MM.1S (cell line): ENCODE measurements at places on chromosomes 4 and X.

GRCh38 chr4:165461159-165461821, 82.5 kb downstream of the CPE start:
- DNase-seq, result no peak

DNA sequence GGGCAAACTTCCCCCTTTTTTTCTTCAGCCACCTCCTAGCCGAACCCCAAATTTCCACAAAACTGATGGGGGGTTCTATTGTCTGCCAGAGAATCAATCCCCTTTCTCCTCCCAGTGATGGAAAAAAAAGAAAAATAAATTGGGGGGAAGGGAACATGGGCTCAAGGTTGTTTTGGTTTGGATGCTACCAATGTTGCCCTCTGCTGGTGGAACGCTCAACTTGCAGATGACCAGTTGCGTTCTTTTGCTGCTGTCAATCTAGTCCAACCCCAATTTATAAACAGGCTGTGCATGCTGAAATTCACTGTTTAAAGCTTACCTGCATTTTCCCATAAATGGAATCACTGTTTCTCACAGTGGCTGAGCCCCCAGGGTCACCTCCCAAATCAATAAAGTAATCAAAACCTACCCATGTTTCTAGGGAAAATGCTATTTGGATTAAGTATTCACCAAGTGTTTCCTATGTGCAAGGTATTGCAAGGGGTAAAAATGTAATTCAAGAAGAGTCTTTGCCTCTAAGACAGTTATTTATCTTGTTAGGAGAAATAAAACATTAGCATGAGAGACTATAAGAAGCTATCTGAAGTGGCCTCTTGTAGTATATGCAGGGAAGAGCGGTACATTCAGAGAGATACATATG, 116.7 kb upstream of the TMEM164 start:
- DNase-seq, result peak; percentile 53

- no peak for DNase-seq
Observed at GRCh38 chr4:165744370-165744769, 128.7 kb upstream of the TLL1 start.

DNA sequence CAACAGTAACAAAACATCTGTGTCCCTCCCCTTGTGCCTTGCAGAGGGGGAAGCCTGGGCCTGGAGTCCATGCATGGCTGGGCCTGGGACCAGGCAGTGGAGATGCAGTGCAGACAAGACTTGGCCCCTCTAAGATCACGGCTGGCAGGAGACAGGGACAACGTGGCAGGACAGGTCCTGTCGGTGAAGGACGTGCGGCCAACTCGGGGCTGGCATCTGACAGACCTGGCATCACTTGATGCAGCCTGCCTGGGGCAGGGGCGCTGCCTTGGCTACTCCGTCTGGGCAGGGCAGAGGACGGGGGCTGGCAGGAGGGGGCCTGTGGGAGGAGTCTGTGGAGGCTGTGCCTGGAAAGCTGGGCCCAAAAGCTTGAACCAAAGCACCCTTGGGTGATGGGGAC, 112.1 kb downstream of the CPZ start:
- DNase-seq, result no peak

DNA sequence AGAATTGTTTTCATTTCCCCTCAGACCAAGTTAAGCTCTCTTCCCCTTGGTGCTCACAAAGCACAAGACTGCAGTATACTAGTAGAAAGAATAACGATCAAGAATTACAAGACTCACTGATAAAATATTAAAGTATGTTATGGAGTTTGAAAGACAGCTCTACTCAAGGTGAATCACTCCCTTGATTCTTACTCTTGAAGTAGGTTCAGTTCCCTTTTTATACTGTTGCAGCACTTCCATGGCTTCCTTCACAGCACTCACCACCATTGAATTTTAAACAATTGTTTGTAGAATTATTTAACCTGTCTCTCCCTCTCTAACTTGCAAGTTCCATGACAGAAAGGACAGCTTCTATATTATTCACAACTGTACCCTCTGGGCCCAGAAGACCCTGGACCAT, 42.2 kb downstream of the CASK start:
- no peak for DNase-seq

- DNase-seq, result no peak
Observed at GRCh38 chr4:76738086-76738931, 159.6 kb downstream of the SOWAHB start.

DNA sequence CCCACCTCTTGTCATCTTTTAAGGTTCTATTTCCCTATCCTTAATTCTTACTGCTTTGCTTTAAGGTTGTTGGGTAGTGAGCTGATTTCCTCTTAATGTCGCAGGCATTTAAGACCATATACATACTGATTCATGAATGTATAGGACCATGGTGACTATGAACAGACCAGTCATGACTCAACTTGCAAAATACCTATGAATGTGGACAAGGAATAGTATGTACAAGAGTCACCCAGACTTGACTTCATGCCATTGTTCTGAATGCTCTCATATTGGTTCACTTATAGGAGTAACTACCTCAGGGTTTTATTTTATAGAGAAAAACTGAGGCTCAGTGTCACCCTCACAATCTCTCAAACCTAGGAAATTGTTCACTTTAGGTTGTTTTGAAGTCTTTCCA, 44.3 kb downstream of the CCNG2 start:
- no peak for DNase-seq

GRCh38 chr4:82811838-82812341, 13.3 kb upstream of the SCD5 start:
- no peak for DNase-seq

DNA sequence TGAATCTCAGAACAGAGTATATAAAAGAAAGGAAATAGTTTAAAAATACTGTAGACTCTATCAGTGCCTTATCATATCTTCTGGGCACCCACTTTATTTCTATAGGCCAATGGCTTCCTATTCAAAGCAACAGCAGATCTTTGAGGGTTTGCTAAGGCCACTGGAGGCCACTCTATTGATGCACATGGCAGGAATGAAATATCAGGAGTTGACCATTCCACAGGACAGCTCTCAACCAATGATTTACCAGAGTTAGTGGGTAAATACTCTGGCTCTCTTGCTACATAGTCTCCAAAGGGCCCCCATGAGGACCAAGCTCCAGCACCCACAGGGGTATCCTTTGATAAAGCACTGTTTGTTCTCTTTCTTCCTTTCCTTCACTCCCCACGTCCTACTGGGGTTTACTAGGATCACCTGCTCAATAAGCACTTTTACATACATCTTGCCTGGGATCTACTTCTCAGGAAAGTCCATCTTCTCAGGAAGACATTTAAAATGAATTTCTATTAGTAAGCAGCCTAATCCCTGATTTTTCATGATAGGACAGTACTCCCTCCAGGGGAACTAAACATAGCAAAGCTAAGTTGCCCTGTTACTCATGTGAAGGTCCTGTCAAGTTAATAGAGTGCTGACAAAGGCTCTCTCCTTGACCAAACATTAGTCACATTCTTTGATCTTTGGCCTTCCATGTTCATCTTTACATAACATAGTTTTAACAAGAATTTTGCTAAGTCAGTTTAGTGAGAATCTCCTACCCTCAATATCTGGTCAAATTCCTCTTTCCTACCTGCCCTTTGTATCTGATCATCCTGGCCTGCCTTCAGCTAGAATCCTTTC, 459.7 kb downstream of the GRXCR1 start:
- DNase-seq, result no peak

DNA sequence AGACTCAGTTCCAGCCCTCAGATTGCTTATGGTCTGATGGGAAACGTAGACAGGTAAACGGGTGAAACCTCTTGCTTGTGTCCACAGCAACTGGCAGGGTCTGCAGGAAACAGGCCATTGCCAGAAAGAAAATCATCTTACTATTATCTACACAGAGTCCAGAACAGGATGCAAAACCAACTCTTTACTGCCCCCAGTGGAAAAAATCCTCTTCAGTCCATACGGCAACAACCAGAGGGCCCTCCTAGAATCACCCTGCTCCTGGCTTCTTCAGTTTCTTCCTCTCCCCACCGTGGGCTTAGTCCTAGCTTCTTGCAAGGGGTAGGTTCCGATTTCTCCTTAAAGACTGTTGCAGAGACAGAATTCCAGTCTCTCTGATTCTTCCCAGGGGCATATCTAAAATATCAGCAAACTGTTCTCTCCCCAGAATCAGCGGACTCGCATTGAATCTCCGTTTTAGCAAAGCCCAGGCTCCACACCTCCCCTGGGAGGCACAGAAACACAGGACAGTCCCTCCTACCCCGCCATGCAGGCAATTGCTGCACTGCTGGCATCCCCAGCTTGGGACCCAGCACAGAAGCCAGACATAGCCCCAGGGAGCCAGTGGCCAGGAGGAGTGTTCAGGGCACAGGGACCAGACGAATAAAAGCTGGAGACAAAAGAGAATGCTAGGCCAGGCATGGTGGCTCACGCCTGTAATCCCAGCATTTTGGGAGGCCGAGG, 41.0 kb upstream of the SH3RF1 start:
- DNase-seq, result peak; percentile 20

DNA sequence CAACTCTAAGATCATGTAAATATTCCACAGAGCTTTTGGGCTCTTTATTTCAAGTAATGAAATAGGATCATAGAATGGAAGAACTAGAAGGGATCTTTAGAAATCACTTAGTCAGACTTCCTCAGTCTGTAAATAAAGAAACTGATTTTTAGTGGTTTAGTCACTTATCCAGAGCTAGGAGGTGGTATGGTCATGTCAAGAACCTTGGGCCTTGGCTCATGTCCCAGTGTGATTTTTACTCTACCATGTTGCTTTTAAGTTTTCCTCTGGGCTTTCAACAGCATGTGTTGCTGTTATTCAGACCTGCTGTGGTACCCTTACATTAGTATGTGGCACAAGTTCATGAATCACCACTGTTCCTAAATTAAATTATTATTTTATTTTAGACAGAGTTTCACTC, 184.9 kb downstream of the FRAS1 start:
- DNase-seq, result no peak
